Activated CD4-positive, alpha-beta T cell treated with anti-CD3 and anti-CD28 coated beads, Interleukin-2, amount 10 ng/mL, durations not matched to agents 24 days and 14 days (primary cell): ENCODE measurements at places on chromosomes 7 and 10. TPM values are rescaled to one million over a fixed set of nuclear protein-coding genes. Genes with fewer than 3 reads are reported as not detected.

MMD2 gene
- total RNA-seq: not detected in 2 replicates

ZFYVE27 gene
- total RNA-seq: 38.1 and 42.2 TPM in 2 replicates

STEAP1B gene
- total RNA-seq: 0.21 TPM in 1 of 2 replicates, not detected in the other

TMEM120A gene
- 36.1 and 38.2 TPM in 2 replicates for total RNA-seq

BCCIP gene
- total RNA-seq: 135 and 143 TPM in 2 replicates

GFRA1 gene
- not detected in 2 replicates for total RNA-seq

TBX20 gene
- 0.09 and 0.24 TPM in 2 replicates for total RNA-seq

PTPRN2 gene
- total RNA-seq: 0.31 and 0.33 TPM in 2 replicates

IQUB gene
- 0.05 TPM in 1 of 2 replicates, not detected in the other for total RNA-seq

PLXDC2 gene
- not detected in 2 replicates for total RNA-seq

SPDYE18 gene
- 0.26 TPM in 1 of 2 replicates, not detected in the other for total RNA-seq

NEURL1 gene
- 2.8 and 3.1 TPM in 2 replicates for total RNA-seq

CFAP70 gene
- total RNA-seq: 0.17 and 0.33 TPM in 2 replicates

MMP21 gene
- total RNA-seq: 0.14 TPM in 1 of 2 replicates, not detected in the other

SSC4D gene
- total RNA-seq: 0.77 and 0.80 TPM in 2 replicates

CRHR2 gene
- total RNA-seq: not detected in 2 replicates
